Esophagus squamous epithelium (tissue), 5 donors: ENCODE measurements at places on chromosomes 16 and 17. TPM values are rescaled to one million over a fixed set of nuclear protein-coding genes. Genes with fewer than 3 reads are reported as not detected.

GRCh38 chr16:79301051-79301450 lies 299.5 kb downstream of the MAF start:
- H3K4me1 ChIP-seq: no peaks in the 10 kb centered on the region
- no peaks in the 10 kb centered on the region for H3K36me3 ChIP-seq
- H3K27me3 ChIP-seq: no peaks in the 10 kb centered on the region
- no peak overlapping the region for H3K27ac ChIP-seq

- peaks cover 5% of the 10 kb centered on the region for H3K4me1 ChIP-seq
- no peak overlapping the region for H3K27ac ChIP-seq
- no peaks in the 10 kb centered on the region for H3K27me3 ChIP-seq
- H3K4me3 ChIP-seq: no peak overlapping the region
- DNase-seq: no peak
These were observed 20.1 kb downstream of the WFDC1 start for GRCh38 chr16:84314814-84315213.

- H3K4me1 ChIP-seq: peaks cover 21% of the 10 kb centered on the region
- H3K36me3 ChIP-seq: no peaks in the 10 kb centered on the region
- H3K27me3 ChIP-seq: no peaks in the 10 kb centered on the region
These were observed 32.4 kb downstream of the TIMM22 start for GRCh38 chr17:1029196-1029921.

DNA sequence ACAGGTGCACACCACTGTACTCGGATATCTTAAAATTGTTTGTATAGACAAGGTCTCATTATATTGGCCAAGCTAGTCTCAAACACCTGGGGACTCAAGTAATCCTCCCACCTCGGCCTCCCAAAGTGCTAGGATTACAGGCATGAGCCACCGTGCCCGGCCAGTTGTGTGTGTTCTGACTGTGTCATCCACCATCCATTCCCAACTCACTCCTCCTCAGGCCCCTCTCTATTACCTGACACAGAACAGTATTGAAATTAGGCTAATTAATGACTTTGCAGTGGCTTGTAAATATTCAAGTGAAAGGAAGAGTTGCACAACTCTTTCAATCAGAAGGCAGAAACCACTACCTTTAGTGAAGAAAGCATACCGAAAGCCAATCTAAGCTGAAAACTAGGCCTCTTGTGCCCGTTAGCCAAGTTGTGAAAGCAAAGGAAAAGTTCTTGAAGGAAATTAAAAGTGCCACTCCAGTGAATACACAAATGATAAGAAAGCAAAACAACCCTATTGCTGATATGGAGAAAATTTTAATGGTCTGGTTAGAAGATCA lies 28.7 kb downstream of the GOSR1 start:
- H3K27me3 ChIP-seq: no peaks in the 10 kb centered on the region
- H3K4me3 ChIP-seq: no peak overlapping the region
- no peaks in the 10 kb centered on the region for H3K4me1 ChIP-seq
- H3K36me3 ChIP-seq: peaks cover 3% of the 10 kb centered on the region
- no peak overlapping the region for H3K27ac ChIP-seq

DNA sequence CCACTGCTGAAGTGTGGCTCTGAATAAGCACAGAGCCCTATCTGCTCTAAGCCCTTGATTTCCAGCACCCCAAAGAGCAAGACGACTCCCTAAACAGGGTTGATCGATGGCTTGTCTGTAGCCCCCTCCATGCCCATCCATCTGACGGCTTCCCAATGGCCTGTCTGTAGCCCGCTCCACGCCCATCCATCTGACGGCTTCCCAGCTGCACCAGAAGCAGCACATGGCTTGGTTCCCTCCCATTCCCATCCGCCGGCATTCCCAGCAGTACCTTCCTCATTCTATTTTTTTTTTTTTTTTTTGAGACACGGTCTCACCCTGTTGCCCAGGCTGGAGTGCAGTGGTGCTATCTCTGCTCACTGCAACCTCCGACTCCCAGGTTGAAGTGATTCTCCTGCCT lies 64.5 kb downstream of the RBFOX3 start:
- H3K27me3 ChIP-seq: no peaks in the 10 kb centered on the region
- no peaks in the 10 kb centered on the region for H3K4me1 ChIP-seq
- DNase-seq: no peak

GRCh38 chr16:51248217-51248616 lies 97.1 kb upstream of the SALL1 start:
- no peak for DNase-seq
- H3K27ac ChIP-seq: no peak overlapping the region
- H3K4me3 ChIP-seq: no peak overlapping the region
- peaks cover 53% of the 10 kb centered on the region for H3K27me3 ChIP-seq

DNA sequence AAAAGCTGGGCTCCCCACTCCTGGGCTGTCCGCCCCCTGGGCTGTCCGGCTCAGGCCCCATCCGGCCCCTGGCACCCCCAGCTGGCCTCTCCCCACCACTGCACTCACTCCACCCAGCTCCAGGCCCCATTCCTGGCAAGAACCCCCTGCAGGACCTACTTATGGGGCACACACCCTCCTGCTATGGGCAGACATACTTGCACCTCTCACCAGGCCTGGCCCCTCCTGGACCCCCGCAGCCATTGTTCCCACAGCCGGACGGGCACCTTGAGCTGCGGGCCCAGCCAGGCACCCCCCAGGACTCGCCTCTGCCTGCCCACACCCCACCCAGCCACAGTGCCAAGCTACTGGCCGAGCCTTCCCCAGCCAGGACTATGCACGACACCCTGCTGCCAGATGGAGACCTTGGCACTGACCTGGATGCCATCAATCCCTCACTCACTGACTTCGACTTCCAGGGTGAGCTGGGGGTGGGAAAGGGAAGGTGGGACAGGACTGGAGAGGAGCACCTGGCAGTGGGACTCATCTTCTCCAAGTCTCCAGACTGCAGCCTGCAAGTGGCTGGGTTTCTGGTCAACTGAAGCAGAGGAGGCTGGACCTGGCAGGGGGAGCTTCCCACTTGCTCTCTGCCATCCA lies 17.6 kb downstream of the UNC119 start:
- H3K27me3 ChIP-seq: peaks cover 6% of the 10 kb centered on the region
- H3K4me1 ChIP-seq: peaks cover 14% of the 10 kb centered on the region
- no peak overlapping the region for H3K4me3 ChIP-seq
- no peak overlapping the region for H3K27ac ChIP-seq

GRCh38 chr17:17126131-17127110 lies 79.7 kb downstream of the PLD6 start:
- no peak overlapping the region for H3K4me3 ChIP-seq
- H3K27ac ChIP-seq: peak overlapping the region; percentile 73
- H3K27me3 ChIP-seq: no peaks in the 10 kb centered on the region
- DNase-seq: no peak
- H3K4me1 ChIP-seq: no peaks in the 10 kb centered on the region
- peaks cover 10% of the 10 kb centered on the region for H3K36me3 ChIP-seq

DNA sequence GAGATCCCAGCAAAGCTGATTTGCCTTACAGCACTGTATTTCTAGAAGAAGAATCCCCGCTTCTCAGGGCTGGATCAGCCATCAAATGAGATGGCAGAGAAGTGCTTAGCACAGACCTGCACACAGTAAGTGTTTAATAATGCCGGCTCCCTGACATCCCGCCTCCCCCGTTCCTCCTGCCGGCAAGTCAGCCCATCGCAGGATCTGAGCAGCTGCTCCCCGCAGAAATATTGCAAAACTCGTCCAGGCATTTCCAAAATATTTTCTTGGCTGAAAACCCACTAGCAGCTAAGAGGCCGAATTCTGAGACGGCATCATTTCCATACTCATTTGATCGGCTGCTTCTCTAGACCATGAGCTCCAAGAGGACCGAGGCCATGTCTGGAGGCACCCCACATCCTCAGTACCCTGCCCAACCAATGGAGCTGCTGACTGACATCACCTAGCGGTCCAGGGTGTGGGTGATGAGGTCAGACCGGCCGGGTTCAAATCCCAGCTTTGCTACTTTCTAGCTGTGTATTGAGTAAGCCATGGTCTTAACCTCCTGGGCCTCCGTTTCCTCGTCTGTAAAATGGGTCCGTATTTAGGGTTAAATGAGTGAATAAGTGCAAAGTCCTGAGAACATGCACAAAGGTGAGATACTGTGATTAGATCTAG lies 251.5 kb downstream of the KATNIP start:
- H3K4me3 ChIP-seq: no peak overlapping the region
- H3K27ac ChIP-seq: no peak overlapping the region
- no peaks in the 10 kb centered on the region for H3K27me3 ChIP-seq
- no peak for DNase-seq

DNA sequence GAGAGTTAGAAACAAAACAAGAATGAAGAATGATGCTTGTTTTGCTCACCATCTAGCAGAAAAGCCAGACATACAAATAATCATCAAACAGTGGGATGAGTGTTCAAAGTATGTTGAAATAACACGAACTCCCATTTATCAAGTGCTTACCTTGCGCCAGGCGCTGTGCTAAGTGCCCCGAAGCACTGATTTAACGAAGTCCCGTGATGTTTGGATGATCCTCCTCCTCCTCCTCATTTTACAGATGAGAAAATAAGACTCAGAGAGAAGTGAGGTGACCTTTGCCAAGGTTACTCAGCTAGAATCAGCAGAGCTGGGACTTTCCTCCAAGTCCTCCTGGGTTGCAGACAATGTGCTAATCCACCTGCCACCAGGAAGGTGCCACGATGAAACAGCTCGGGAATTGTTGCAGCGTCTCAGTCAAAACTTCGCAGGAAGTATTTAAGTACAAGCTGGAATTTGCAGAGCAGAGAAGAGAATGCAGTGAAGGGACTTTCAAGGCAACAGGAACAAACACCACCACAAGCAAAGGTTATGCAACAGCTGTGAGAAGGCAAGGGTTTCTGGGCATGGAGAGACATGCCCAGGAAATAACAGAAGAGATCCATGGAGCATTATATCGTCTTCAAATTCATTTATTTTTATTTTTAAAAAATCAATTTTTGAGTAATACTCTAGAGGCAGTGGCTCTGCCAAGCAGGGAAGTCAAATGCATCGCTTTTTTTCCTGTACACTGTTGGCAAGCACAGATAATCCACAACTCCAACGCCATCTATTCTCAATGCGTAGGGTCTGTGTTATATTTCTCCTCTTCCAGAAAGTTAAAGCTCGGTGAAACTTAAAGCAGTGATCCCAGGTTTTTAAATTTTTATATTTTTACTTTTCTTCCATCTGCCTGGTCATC lies 11.1 kb downstream of the PRCD start:
- peaks cover 5% of the 10 kb centered on the region for H3K36me3 ChIP-seq
- no peak for DNase-seq
- H3K4me3 ChIP-seq: no peak overlapping the region
- peaks cover 76% of the 10 kb centered on the region for H3K4me1 ChIP-seq
- peak overlapping the region; percentile 44 for H3K27ac ChIP-seq

DNA sequence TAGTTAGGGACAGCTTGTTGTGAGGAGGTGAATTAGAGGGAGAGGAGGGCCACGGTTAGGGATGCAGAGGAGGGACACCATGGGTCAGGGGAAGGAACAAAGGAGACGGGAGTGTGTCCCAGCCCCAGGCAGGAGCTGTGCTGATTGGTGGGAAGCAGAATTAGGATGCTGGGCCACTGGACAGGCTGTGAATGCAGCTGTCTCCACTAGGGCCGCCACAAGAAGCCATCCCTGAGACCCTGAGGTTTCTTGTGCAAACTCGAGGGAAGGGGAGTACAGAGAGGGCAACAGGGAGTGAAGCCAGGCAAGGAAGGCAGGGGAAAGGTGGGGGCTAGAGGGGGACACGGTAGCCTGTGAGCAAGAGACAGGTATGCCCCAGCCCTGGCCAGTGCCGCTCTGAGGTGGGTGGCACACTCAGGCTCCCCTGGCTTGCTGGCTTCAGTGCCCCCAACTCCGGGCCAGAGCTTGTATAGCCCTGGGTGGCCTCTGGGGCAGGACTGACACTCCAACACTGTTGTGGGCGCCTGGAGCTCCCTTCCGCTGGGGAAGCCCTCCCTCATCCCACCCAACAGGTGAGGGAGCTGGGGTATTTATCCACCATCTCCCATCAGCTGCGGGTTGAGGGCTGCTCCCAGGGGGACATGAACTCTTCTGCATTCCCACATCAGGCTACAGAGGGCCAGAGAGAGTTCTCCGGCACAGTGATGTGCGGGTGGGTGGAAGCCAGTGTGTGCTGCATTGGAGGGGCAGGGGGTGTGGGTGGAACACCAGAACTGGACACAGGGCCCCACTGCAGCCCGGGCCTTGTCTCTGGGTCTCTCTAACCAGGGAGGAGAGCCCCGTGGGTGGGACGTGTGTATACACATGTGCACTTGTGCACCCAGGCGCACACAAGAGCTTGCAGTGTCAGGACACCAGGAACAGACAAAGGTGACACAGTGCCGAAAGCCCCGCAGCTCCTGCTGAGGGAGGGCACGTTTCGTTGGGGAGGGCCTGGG lies 8.3 kb upstream of the SPPL2C start:
- no peaks in the 10 kb centered on the region for H3K4me1 ChIP-seq
- no peaks in the 10 kb centered on the region for H3K27me3 ChIP-seq
- H3K36me3 ChIP-seq: no peaks in the 10 kb centered on the region
- H3K27ac ChIP-seq: no peak overlapping the region
- DNase-seq: no peak

DNA sequence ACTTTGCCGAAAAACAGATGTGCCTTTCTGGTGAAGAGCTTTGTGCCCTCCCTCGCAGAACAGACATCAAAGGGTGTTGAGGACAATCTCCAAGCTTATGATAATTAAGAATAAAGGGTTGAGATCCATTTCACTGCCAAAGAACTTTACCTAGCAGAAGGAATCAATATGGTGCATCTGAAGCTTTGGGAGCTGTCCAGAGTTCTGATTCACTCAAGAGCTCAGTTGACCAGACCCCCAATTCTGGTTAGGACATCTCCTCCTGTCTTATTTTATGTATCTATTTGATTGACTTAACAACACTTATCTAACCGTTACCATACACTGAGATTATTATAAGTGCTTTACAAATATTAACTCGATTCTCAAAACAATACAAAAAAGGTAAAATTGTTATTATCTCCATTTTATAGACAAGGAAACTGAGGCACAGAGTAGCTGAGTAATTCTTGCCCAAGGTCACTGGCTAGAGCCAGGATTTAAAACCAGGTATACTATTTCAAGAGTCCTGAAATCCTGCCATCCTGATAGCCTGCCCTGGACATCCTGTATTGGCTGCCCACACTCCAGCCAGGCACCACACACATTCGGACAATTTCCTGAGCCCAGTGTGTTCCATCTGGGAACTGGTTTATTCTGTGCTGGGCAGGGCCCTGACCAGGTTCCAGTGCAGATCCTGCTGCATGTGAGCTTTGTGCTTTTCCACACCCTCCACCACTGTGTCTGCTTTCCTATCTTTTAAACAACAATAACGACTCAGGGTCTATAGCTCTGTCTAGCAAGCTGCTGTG lies 29.8 kb downstream of the PITPNM3 start:
- no peaks in the 10 kb centered on the region for H3K4me1 ChIP-seq
- H3K27me3 ChIP-seq: no peaks in the 10 kb centered on the region
- H3K36me3 ChIP-seq: no peaks in the 10 kb centered on the region
- H3K27ac ChIP-seq: no peak overlapping the region

GRCh38 chr17:63445571-63445953 lies 544 bp downstream of the CYB561 start:
- no peaks in the 10 kb centered on the region for H3K27me3 ChIP-seq
- no peak for DNase-seq
- H3K4me3 ChIP-seq: peak overlapping the region; percentile 87

Gene BCL6B
- 0.56 TPM for total RNA-seq

Gene TP53TG3D
- total RNA-seq: 1.0 TPM

Gene SEPTIN12
- total RNA-seq: not detected

Gene PLSCR3
- 27.9 TPM for total RNA-seq
